ENCODE measurements at places on chromosomes 16 and 17.

- DNase-seq: no peak
These were observed 15.1 kb downstream of the GPR179 start for GRCh38 chr17:38328620-38329019.

- no peak for DNase-seq
These were observed 43.5 kb downstream of the PEMT start for GRCh38 chr17:17548044-17548443.

- no peak for DNase-seq
These were observed 4.0 kb downstream of the CA7 start for GRCh38 chr16:66848172-66848571.

- DNase-seq: no peak
These were observed 310.0 kb downstream of the SOX9 start for GRCh38 chr17:72430611-72431432.

DNA sequence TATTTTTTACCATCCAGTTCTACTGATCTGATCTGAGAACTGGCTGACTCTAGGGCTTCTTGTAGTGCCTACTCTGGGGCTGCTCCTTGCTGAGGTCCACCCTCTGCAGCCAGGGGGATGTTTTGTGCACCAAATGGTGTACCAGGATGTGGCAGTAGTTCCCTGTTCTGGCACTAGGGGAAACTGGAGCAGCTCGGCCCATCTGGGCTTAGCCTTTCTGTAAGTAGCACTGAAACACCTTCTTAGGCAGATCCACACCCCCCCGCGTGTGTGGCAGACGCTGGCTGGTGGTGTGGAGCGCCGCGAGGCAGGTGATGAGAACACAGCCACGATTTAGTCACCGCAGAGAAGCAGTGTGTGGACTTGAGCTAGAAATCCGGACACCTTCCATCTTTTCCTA, 17.0 kb downstream of the DUSP14 start:
- DNase-seq: no peak

- no peak for DNase-seq
These were observed 23.6 kb downstream of the USP6 start for GRCh38 chr17:5139458-5139732.

- DNase-seq: no peak
These were observed 31.6 kb downstream of the VPS53 start for GRCh38 chr17:683040-683439.

DNA sequence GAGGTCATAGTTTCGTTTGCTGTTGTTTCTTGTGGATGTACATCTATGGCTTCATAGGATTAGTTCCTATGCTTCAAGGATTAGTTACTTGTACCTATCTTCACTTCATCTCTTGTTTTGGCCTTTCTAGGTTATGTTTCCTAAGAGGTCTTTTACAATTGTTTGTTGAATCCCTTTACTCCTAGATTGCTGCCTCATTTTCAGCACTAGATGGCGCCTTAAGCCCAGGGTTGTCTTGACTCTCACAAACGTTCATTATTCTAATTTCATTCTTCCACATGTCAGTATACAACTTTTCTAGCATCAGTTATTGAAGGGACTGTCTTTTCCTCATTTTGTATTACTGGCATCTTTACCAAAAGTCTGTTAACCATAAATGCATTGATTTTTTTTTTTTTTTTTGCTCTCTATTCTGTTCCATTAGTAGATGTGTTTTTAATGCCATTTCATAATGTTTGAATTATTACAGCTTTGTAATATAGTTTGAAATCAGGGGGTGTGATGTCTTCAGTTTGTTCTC, 45.0 kb upstream of the NACA2 start:
- DNase-seq: peak; percentile 25

DNA sequence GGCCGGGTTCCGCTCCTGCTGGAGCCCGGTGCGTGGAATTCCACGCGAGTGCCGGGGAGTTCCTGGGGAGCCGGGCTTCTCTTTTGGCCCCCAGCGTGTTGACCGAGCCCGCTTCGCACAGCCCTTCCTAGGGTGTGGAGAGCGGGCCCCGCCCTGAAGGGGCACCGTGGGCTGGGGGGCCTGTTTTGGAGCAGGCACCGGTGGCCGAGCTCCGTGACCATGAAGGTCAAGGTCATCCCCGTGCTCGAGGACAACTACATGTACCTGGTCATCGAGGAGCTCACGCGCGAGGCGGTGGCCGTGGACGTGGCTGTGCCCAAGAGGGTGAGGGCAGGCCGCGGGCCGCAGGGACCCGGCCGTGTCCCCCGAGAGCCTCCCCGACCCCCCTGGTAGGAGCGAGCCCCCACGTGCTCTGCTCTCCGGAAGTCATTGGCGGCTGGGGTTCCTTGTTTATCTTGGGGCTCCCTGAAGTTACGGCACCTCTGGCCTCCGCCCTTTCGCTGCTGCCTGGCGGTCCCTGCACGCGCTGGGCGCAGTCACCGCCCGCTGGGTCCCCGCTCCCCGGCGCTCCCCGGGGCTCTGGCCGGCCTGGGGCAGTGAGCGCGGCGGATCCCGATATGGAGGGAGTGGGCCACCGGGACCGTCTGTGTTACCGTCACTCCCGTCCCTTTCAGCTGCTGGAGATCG, 528 bp downstream of the HAGHL start:
- DNase-seq: peak; percentile 19

- DNase-seq: no peak
These were observed 24.8 kb downstream of the TMEM114 start for GRCh38 chr16:8565498-8565897.

- no peak for DNase-seq
These were observed 41.7 kb downstream of the ZZEF1 start for GRCh38 chr17:4100883-4101756.

DNA sequence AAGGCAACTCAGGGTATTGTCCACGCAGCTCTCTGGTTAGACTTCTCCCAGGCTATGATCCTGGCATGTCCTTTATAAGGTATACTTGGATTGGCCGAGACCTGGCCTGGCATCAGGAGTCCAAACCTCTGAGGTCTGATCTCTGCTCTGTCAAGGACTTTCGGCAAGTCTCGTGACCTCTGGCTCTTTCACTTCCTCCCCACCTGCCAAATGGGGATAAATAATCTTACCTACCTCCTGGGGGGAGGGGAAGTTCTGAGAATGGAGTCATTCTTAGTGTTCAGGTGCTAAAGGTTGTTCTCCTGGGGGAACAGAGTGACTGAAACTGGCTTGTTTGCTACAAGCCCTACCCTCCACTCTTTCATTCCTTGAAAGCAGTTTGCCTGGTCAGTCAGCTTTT, 7.6 kb downstream of the ATXN1L start:
- no peak for DNase-seq

GRCh38 chr17:44345454-44346026, 438 bp downstream of the GRN start:
- peak; percentile 35 for DNase-seq

GRCh38 chr16:89721546-89722391, 432 bp downstream of the ZNF276 start:
- peak; percentile 87 for DNase-seq

- DNase-seq: no peak
These were observed 9.3 kb downstream of the PDF start for GRCh38 chr16:69321080-69321479.

GRCh38 chr16:5166486-5166885, 68.9 kb upstream of the EEF2KMT start:
- no peak for DNase-seq

- no peak for DNase-seq
These were observed 99.3 kb downstream of the RAB11FIP4 start for GRCh38 chr17:31490671-31491375.

- no peak for DNase-seq
These were observed 450.0 kb downstream of the PMP22 start for GRCh38 chr17:14815079-14815478.

DNA sequence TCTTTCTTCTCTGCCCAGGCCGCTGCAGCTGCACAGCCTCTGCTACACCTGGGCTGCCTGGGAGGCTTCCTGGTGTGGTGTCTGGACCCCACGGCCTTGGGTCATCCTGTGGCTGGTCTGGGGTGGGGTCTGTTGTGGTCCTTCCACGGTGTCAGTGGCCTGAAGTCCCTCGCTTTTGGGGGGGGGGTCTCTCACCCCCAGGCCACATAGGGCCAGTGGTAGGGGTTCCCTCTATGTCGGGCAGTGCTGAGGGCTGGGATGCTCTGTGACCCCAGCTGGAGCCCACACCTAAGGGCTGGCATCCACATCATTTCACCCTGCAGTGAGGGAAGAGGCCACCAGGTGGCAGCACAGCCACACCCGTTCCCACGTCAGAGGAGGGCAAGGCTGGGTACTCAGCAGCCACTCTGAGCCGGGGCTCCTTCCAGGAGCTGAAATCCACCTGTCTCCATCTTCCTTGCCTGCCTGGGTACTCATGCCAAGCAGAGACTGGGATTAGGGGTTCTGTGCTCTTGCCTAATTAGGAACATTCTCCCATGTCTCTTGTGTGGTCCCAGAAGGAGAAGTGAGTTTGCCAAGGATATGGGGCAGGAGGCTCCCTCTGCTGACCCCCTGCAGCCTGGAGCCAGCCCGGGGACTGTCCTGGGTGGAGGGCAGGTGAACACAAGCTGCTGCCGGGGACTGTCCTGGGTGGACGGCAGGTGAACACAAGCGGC, 13.0 kb downstream of the ENGASE start:
- DNase-seq: peak; percentile 70

DNA sequence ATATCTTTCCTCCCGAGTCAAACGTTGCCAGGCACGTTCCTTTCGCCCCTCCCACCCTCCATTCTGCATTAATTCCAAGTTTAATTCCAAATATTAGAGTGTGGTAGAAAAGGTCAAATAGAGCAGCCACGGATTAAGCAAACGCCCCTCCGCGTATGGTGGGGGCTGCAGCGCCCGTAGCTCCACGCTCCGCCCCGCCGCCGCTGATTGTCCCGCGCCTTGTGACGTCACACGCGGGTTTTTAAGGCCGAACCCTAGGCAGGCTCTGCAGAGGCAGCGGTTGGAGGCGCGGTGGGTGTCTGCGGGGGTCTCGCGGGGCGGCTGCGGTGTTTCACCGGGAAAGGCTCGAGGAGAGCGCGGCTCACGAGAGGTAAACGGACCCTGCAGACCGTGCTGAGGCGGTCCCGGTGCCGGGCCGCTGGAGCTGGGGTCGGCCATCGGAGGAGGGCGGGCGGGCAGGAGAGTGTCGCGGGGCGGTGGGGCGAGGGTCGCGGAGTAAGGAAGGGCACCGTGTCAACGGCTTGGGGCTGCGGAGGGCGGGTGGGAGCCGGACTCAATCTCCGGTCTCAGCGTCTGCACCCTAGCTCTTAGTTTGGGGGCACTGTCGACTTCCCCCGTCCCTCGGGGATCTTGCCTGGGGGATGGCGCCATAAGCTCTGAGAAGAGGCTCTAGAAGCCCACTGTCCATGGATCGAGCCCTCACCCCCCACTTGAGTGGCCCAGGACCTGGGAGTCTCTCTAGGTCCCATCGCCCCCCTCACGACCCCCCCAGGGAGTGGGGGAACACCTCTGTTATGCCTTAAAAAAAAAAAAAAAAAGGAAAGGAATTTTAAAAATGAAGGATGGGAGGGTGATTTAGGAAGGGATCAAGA, at the start of gene ARL4D:
Gene ARL4D, plus strand, starts transcription at position 270 of the 872 bp plus-strand sequence. CDS start 740 bp downstream, outside the sequence.
- peak; percentile 83 for DNase-seq

DNA sequence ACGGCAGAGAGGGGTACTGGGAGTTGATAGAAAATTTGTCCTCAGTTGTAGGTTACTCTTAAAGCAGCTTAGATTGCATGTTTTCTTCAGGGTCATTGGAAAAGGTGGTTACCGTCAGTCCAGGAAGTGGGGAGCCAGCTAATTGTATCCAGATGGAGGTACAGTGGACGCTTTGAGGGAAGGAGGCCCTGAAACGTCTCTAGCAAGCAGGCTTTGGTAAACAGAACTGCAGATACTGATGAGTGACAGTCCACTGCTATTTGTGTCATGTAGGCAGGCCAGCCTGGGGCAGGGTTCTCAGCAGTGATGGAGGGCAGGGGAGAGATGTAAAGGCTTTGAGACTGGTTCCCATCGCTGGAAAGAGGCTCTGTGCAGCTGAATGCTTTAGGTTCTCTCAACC, 30.2 kb upstream of the ST6GALNAC1 start:
- DNase-seq: no peak

- no peak for DNase-seq
These were observed 91.9 kb downstream of the CRISPLD2 start for GRCh38 chr16:84911486-84912216.

- no peak for DNase-seq
These were observed 12.8 kb downstream of the ZNF174 start for GRCh38 chr16:3413730-3414379.

- no peak for DNase-seq
These were observed 881.3 kb downstream of the CDH11 start for GRCh38 chr16:64240586-64240985.

GRCh38 chr17:40373324-40373723, 8.8 kb upstream of the GJD3 start:
- no peak for DNase-seq

DNA sequence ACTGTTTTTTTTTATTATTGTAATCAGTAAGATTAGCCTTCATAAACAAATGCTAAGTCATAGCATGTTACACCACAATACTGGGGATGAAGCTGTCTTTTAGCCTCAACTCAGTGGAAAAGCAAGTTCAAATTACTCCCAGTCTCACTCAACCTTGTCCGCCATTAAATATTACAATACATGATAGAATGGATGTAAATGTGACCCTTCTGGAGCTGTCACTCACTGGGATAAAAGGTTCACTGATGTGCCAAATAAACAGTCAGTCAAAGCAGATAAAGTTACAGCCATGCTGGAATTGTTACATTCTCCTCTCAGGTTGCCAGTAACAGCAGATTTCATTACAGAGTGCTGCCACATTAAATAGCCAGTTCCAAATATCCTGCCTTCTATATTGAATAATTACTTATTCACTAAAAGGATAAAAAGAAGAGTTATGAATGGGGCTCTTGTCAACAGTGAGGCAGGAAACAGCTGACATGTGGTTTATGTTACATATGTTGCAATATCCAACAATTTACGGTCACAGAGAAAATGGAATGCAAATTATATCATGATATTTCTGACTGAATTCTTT, 53.4 kb downstream of the BRIP1 start:
- DNase-seq: no peak

DNA sequence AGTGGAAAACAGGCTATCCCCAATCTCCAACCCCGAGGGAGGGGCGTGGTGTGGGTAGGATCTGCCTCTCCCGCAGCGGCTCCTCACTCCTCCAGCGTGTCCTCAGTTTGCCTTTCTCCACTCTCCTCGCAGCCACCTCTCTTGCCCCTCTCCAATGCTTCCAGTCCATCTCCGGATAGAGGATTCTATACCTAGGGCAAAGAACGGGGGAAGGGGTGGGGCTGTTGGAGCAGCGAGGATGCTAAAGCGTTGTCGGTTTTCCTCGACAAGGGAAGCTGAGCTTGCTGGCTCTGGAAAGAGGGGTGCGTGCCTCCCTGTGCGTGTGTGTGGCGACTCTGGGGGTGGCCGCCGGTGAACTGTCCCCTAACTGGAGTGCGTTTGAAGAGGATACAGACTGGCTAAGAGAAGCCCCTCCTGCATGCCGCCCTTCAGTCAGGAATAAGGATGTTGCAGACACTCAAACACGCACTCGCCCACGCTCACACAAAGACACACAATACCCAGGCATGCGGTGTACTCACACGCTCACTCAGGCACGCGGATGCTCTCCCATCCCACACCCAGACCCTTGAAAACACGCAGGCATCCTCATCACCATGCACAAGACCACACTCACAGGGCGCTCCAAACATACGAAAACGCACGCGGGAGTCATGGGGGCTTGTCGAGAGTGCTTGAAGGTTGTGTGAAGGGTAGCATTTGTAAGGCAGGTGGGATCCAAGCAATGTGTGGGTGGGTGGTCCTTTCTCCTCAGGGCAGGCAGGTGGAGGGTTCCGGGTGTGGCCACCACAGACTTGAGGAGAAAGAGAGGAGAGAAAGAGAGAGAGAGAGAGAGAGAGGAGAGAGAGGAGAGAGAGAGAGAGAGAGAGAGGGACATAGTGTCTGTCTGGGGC, 655 bp upstream of the GPR139 start:
- DNase-seq: no peak

GRCh38 chr17:1180958-1181752, 1.4 kb upstream of the ABR start:
- DNase-seq: no peak

GRCh38 chr16:17227278-17227677, 243.5 kb downstream of the XYLT1 start:
- DNase-seq: no peak
